ENCODE measurements at places on chromosomes 12 and 14. TPM values are rescaled to one million over a fixed set of nuclear protein-coding genes. Genes with fewer than 3 reads are reported as not detected.

RNASE1 gene
- not detected for total RNA-seq

KLHL33 gene
- 0.14 TPM for total RNA-seq

ACOT2 gene
- total RNA-seq = 23.4 TPM

SMOC1 gene
- total RNA-seq = 23.6 TPM

CD163L1 gene
- total RNA-seq = 3.5 TPM

LRRIQ1 gene
- 1.5 TPM for total RNA-seq

EML5 gene
- total RNA-seq = 0.54 TPM

TDRD9 gene
- 0.91 TPM for total RNA-seq

MDM2 gene
- 383 TPM for total RNA-seq

KRT8 gene
- total RNA-seq = 179 TPM

CLEC4C gene
- total RNA-seq = not detected

OR4E2 gene
- total RNA-seq = not detected

NINJ2 gene
- not detected for total RNA-seq

OR6C2 gene
- total RNA-seq = not detected

SERPINA9 gene
- not detected for total RNA-seq

SLC6A15 gene
- total RNA-seq = 96.3 TPM

SLC7A7 gene
- 0.61 TPM for total RNA-seq

CARMIL3 gene
- 0.20 TPM for total RNA-seq

SLC38A4 gene
- total RNA-seq = not detected

CLEC6A gene
- total RNA-seq = not detected

CTSG gene
- not detected for total RNA-seq

ARHGAP9 gene
- total RNA-seq = 0.69 TPM

DHH gene
- total RNA-seq = not detected

FAM181A gene
- not detected for total RNA-seq

NUP107 gene
- total RNA-seq = 54.5 TPM

GPRC5A gene
- total RNA-seq = 42.1 TPM

GARIN6 gene
- total RNA-seq = not detected

ACVRL1 gene
- total RNA-seq = not detected

KRT4 gene
- not detected for total RNA-seq

NFE2 gene
- 0.40 TPM for total RNA-seq
